Heart left ventricle (tissue), 16 donors: ENCODE measurements at places on chromosomes 4 and X. TPM values are rescaled to one million over a fixed set of nuclear protein-coding genes. Genes with fewer than 3 reads are reported as not detected.

Gene HSD17B13
- total RNA-seq, result not detected

Gene GPM6B
- total RNA-seq, result 8.2 TPM

Gene KLF8
- 2.6 TPM for total RNA-seq

Gene ZNF81
- 8.8 TPM for total RNA-seq

Gene NDST4
- total RNA-seq, result not detected

Gene DGAT2L6
- not detected for total RNA-seq

Gene UGT2A1
- total RNA-seq, result not detected

Gene SORCS2
- total RNA-seq, result 2.4 TPM

Gene MAGEA2B
- not detected for total RNA-seq

Gene SLC16A2
- total RNA-seq, result 8.0 TPM

Gene BST1
- 1.3 TPM for total RNA-seq

Gene TRPC3
- total RNA-seq, result 0.20 TPM

Gene RPL36A
- total RNA-seq, result 50.6 TPM

Gene UGT8
- total RNA-seq, result not detected

Gene KIT
- total RNA-seq, result 3.6 TPM

Gene CFAP47
- total RNA-seq, result not detected

Gene CFP
- 2.7 TPM for total RNA-seq

Gene UGT2B11
- total RNA-seq, result not detected

Gene SRD5A3
- 10.9 TPM for total RNA-seq

Gene CLCN4
- total RNA-seq, result 20.3 TPM

Gene CT45A10
- total RNA-seq, result not detected

Gene PRKG2
- not detected for total RNA-seq

Gene MAML3
- total RNA-seq, result 4.8 TPM
